CD14-positive monocyte (primary cell): ENCODE measurements at places on chromosomes 13 and 19. TPM values are rescaled to one million over a fixed set of nuclear protein-coding genes. Genes with fewer than 3 reads are reported as not detected.

The TICAM1 gene
- 9.2 TPM for polyA plus RNA-seq

The CACTIN gene
- polyA plus RNA-seq, result 19.4 and 23.4 TPM in 2 replicates

The ZNF776 gene
- polyA plus RNA-seq, result 1.9 TPM

The SETDB2 gene
- polyA plus RNA-seq, result 6.8 TPM

The FXYD1 gene
- 0.74 TPM for polyA plus RNA-seq

The FAM83E gene
- not detected for polyA plus RNA-seq

The UPF1 gene
- polyA plus RNA-seq, result 43.7 and 47.5 TPM in 2 replicates
